ENCODE measurements at places on chromosomes 1 and 21.

GRCh38 chr1:207459008-207459407 is 4.9 kb downstream of the CR2 start:
- no peak for DNase-seq

- DNase-seq, result no peak
Measured at GRCh38 chr1:36590264-36590663, 107.6 kb upstream of the CSF3R start.

GRCh38 chr1:39409055-39409816 is 82.2 kb upstream of the BMP8A start:
- peak; percentile 50 for DNase-seq

DNA sequence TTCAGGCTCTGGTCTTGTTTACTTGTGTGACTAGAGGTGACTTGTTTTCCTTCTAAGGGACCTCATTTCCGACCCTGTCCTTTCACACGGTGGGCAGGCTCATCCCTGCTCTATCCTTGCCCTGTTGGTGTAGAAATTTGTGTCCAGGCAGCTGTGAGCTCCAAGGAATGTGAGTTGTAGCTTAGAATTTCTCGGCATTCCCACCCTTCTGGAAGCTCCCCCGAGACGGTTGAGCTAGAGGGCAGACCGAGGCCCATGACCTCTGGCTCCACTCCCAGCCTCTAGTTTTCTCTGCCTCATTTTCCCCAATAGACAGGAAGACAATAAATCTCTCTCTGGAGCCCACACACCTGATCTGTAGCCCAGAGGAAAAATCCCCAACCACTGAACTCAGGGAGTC is 100.9 kb downstream of the NAV1 start:
- no peak for DNase-seq

- no peak for DNase-seq
Measured at GRCh38 chr21:18803624-18804023, 400.0 kb upstream of the TMPRSS15 start.

DNA sequence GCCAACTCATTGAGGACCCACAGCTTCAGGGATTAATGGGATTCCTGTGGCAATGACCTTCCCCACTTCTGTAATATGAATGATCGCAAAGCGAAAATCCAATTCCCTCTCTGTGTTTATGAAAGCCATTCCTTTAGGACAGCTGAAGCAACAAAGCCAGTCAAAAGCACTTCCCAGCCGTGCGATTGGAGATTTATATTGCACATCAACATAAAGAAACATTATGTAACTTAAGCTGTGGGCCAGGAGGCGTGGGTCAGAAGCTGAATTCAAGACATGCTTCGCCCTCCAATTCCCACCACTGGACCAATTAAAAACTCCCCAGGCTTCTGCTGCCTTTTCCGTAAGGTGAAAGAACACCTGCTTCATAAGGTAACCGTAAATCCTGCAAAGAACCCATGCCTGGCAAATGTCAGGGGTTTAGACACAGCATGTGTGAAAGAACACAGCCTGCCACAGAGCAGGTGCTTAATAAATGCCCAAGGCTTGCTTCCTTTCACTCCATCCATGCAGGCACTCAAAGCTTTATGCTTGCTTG is 138.9 kb upstream of the SOD1 start:
- peak; percentile 40 for DNase-seq

DNA sequence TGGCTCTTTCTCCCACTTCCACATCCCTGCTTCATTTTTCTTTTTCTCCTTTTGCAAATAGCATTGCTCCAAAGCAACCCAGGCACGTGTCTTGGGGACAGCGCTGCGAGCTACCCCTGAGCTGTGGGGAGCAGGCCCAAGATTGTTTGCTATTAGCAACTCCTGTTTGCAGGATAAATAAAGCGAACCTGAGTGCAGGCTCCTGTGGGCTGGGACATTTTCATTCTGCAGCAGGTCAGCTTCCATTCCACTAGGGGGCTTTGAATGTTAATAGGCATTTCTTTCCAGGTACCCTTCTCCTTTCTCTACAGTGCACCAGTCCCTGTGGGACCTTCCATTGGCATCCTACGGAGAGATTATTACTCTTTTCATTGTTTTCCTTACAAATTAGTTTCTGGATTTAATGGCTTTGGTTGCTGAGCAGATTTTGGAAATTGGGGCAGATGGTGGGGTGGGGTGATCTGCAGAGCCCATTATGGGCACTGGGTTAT is 54.0 kb downstream of the OLFML3 start:
- no peak for DNase-seq

GRCh38 chr1:165565751-165566490 is 22.1 kb downstream of the LRRC52 start:
- no peak for DNase-seq

DNA sequence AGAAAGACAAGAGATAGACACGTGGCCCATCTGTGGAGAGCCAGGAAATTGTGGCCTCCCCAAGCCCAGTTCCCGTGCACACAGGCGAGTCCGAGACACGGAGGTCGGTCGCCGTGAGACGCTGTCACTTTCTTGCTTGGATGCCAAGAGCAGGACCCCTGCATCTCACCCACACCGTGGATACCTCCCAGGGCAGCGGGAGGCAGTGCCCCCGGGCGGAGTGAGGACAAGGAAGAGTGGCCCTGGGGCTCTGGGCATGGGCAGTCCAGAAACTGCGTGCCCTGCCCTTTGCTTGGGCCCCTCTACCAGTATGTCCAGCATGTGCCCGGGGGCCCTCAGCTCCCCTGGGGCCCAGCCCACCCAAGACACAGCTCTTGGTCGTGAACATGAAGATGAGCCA is 24.7 kb upstream of the ARHGEF16 start:
- no peak for DNase-seq
